ENCODE measurements at places on chromosomes 3 and 15.

- no peak for DNase-seq
These were observed 116.2 kb upstream of the ABHD17C start for GRCh38 chr15:80578871-80579270.

- DNase-seq: no peak
These were observed 52.6 kb upstream of the ADGRG7 start for GRCh38 chr3:100556673-100557310.

- DNase-seq: peak; percentile 35
These were observed 50.3 kb upstream of the PLXND1 start for GRCh38 chr3:129656659-129657247.

DNA sequence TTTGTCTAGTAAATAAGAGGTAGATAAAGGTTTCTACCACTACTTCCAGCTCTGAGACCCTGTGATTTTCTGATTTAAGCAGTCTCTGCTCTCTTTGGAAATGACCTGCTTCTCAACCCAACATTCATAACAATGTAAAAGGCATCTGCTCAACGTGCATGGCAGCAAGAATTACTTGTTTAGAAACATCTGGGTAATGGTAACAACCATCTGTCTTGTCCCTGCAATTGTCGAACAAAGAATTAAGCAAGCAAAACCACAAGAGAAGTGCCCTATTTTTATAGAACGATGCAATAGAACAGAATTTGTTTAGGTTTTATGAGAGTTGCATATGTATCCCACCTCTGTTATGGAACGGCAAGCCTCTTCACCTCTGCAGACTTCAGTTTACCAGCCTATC is 7.1 kb upstream of the FSIP1 start:
- no peak for DNase-seq

- DNase-seq: no peak
These were observed 56.1 kb downstream of the MYZAP start for GRCh38 chr15:57647791-57648130.

- no peak for DNase-seq
These were observed 135.5 kb downstream of the TGFBR2 start for GRCh38 chr3:30741889-30742288.

- no peak for DNase-seq
These were observed 11.6 kb downstream of the IGF2BP2 start for GRCh38 chr3:185813205-185813604.

DNA sequence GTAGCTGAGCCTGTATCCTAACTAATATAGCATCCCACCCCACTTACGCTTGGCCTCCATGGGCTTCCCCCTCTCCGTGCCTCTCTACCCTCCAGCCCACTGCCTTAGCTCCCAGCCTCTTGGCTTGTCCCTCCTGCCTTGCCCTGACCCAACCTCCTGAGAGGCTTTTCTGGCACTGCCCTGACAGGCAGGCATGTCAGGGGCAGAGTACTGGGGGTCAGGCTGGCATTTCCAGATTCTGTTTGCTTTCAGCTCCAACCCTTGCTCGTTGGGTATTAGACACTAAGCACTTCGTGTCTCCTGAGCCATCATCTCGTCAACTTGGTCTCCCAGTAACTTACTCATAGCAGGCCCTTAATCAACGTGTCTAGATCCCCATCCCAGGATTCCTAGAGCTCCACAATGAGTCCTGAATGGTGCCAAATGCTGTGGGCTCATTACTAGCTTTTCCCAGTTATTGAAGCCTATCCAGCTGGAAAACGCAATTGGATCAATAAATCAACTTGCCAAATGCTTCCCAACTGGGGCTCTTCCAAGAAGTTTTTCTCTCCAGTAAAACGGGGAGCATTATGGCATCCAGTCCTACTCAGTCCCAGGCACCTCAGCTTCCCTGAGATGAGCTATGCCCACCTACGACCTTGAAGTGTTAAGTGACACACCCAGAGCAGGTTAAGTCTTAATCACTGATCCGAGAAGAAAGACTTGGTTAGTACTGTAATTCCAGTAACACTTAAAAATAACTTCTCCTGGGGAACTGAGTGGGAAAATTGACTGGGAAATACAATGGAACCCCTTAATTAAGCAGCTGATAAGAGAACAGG is 78.5 kb upstream of the DLG1 start:
- no peak for DNase-seq

GRCh38 chr3:56368846-56369245 is 99.4 kb downstream of the ERC2 start:
- DNase-seq: no peak

DNA sequence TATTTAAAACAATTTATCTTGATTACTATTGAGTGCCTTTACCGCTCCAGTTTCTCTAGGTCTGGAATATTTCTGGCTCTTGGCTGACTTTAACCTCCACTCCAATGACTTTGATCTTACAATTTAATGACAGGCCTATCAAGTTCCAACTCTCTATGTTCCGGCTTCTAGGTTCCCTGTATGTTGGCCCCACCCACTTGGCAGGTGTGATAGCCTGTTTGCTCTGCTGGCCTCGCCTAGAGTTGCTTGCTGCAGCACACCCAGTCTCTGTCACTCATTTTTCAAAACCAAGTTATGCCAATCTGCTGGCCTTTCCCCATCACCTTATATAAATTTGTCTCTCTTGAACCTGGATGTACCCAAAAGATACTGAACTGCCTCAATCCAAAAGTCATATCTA is 428.0 kb downstream of the ROBO1 start:
- DNase-seq: peak; percentile 41

DNA sequence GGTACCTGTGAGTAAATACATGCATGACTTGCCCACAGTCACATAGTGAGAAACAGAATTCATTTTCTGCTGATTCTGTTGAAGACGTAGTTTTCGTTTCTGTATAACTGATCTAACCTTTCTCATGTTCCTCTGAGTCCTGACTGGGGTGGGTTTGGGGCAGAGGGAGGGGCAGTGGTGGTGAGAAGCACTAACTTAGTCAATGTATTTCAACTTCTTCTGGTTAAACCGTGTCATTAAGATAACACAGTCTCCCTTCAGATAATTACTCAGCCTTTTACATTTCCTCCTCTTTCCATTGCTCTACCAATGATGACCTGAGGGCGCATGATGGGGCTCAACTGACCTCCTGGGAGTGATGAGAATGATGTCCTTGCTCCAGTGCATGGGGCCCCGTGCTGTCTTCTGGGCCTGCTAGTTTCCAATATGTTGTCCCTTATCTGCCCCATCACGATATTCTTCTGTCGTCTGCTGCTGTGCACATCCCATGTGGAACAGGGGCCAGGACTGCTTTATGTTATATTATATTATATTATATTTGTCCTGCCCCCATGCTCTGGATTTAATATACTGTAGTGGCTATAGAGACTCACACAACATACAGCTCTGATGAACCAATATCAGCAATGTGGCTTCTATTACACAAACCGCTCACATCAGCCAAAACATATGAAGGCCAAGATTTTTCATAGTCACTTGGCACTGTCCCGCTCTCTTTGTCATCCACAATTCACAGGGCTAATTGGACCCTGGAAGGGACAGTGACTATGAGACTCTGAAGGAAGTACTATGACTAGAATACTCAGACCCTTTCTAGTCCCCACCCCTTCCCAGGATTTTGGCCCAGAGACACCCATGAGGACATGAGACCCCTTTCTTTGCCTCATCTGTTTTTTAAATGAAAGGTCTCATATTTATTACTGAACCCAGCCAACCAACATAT is 407.1 kb upstream of the MCTP2 start:
- no peak for DNase-seq

DNA sequence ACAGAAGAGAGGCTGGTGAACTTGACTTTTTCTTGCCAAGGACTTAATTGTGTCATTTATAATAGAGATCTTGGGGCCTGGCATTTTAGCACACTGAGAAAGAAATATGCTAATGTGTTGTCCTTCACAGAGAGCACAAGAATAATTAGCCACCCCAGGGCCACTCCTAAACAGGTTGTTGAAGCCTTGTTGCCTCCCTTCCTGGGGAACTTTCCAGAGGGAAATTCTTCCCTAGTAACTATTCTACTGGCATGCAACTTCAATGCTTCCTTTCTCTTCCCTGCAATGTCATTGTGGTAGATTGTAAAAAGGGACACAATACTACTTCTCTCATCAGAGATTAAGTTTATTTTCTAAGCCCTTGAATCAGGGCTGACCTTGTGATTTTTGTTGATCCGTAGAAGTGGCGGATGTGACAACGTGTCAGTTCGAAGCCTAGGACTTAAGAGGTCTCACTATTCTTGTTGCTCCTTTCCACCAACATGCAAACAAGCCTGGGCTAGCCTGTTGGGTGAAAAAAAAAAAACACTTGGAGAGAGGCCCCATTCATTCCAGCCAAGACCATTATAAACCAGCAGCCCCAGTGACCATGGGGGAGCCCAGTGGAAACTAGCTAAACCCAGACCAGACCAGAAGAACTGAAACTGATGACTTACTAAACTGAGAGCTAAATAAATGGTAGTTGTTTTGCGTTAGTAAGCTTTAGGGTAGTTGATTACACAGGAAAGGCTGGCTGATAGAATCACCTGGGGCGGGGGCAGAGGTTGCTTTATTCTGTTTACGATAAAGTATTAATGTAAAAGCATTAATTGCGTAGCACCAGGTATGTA is 287.2 kb downstream of the SHQ1 start:
- no peak for DNase-seq
